ENCODE measurements at places on chromosomes 4 and X.

GRCh38 chr4:142065086-142065647 is 428.8 kb downstream of the IL15 start:
- no peak for DNase-seq

- DNase-seq = no peak
Measured at GRCh38 chr4:110586131-110586850, 36.6 kb downstream of the PITX2 start.

- DNase-seq = no peak
Measured at GRCh38 chrX:118723376-118723775, 4.0 kb upstream of the IL13RA1 start.

DNA sequence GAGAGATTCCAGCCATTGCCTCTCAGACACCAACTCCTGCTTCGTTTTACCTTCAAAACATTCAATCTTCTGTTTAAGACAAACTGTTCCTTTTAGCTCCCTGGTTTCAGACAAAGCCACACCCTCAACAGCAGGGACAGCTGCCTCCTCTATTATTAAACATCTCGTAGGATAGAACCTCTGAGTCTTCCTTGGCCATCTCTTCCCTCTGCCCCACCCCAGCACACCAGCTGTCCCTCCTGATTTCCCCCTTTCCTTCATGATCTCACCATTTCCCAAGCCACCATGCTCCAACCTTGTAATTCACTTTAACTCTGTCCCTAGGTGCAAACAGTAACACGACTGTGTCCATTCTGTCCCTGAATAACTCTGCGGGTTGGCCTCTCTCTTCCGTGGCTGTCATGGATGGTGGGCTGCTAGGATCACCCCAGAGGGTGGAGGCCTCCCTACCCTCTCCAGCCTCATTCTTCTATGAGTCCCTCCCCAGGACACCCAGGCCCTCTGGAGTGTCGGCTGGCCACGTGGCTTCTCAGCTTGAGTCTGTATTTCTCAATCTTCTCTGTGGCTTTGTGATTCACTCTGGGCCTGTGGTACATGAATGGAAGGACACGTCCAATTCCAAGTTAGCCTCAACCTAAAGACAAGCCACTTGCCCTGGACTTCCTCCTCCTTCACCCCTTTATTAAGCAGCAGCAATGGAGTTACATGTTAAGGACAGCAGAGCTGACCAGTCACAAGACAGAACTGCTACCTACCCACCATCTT is 349.9 kb downstream of the FBXW7 start:
- no peak for DNase-seq

GRCh38 chr4:25433966-25434827 is 57.1 kb downstream of the ANAPC4 start:
- DNase-seq = no peak

DNA sequence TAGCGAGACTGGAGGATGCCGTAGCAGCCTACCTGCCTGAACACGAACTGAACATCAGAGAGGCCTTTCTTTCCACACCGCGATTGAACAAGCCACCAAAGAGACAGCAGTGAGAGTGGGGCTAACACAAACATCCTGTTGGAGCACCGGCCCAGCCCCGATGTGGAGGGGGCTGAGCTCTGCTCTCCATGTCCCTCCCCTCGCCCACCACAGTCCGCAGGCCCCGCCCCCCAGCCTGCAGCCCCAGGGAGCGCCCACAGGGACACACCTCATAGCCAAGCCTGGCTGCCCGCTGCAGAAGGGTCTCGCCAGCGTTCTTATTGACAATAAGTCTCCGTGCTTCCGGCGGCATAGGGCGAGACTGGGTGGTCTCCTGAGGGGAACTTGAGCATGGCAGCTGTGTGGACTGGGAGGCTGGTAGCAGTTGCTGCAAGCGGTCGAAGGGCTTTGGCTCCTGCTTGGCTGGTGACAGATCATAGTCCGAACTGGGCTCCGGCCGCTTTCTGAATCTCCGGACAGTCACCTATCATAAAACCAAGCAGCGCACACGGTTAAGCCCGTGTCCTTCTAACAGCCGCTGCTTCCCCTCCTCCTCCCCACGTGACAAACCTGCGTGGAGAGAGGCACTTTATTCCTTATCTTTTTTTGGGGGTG is 35.8 kb downstream of the BCOR start:
- DNase-seq = no peak

DNA sequence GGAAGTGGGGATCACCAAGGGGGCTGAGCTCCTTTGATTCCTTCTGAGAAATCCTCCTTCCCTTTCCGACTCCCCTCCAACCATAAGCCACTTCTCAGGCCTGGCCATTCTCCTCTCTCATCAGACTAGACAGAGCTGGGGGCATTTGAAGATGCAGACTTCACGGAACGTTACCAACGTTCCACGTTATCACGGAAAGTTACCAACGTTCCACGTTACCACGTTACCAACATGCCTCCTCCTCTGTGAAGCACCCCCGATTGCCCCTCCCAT is 85.4 kb upstream of the WWC2 start:
- DNase-seq = no peak
